T-helper 2 cell (primary cell): ENCODE measurements at places on chromosomes 7 and 10.

DNA sequence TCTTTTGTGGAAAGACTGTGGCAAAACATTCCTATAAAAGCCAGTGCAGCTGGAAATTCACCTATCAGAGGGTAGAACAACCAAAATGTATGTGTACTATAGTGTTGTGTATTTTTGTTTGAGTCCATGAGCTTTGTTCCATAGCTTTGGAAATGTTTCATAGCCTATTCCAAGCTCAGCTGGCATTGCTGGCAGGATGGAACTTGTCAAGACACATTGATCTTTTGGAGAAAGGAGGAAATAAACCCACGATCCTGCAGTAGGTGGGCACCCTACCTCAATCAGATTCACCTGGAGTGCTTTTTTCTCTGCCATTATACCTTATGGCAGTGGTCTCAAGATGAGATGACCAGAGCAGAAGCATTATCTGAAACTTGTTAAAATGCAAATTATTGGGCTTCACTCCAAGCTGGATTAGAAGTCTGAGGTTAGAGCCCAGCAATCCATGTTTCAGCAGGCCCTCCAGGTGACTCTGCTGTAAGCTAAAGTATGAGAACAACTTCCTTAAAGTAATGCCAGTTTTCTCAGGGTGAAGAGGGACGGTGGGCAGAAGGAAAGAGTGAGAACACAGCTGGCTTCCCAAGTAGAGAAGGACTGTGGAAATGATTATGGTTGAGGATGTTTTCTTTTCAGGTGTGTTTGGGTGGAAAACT lies 30.3 kb upstream of the CDK1 start:
- no peak for DNase-seq

DNA sequence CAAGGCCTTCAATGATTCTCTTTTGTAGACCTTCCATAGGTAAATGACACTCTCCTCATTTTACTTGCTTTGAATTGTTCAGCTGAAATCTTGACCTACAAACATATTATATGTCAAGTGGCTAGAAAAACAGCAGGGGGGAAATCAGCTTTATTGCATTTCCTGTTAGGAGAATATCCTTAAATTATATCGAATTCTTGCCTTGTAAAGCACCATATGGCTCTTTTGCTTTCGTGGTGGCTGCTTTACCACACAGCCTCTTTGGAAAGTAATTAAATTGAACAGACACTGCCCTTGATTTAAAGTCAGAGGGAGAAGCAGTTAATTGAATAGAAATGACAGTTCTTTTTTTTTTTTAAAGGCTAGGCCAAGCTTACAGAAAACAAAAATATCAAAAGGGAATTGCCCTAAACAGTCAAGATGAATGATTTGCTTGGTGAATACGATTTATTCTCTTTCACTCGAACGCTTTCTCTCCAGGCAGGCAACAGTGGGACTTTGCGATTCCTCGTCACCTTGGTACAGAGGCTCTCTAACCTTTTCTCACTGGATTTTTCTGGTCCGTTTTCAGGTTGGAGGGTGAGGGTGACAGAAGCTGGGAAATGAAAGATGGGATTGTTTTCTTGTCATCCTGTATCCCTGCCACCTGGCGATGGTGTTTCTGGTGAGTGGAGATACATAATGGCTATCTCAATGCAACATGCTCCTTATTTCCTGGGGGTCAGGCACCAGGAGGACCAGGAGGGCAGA lies 126.0 kb downstream of the GATA3 start:
- DNase-seq: no peak

- no peak for DNase-seq
Measured at GRCh38 chr10:75057680-75058079, 53.8 kb upstream of the SAMD8 start.

DNA sequence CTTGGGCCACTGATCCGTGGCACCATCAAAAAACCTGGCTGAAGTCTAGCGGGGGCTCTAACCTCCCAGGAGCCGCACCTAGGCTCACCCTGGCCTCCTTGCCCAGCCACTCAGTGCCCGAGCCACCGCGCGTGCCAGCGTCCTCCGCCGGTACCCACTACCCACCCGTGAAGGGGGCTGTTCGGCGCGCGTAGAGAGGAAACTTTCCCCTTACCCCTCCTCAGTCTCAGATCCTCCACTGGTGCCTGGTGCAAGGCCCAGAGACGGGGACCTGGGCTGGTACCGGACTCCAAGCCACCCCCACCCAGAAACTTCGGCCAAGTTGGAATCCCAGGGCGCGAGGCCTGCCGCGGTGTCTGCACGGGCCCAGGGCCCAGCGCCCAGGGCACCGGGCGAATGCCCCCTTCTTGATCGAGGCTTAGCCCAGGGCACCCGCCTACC lies 3.5 kb upstream of the EBF3 start:
- no peak for DNase-seq

DNA sequence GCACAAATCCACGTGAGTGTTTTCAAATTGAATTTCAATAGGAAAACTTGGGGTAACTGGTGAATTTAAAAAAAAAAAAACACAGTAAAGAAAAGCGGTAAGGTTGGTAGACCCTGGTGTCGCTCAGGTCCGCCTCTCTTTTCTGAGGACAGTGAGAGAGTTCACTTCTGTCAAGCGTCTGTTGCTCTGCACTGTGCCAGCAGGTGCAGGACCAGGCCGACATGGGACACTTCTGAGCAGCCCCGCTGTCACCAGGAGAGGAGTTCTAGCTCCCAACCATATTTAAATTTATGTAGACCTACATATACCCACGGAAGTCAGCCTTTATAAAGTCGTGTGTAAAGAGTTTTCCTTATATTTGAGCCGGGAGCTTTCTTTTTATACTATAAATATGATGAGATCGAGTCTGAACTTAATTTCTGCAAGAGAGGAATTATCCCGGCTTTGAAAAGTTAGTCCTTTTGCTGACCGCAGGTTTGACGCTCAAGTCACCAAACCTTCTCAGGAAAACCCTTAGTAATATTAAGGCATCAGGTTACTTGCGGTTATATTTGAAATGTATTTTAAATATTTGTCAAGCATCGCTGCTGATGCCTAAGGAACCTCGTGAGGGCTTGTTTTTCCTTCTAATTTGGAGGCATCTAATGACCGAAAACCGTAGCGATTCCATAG lies 531 bp downstream of the IKZF1 start:
- no peak for DNase-seq

DNA sequence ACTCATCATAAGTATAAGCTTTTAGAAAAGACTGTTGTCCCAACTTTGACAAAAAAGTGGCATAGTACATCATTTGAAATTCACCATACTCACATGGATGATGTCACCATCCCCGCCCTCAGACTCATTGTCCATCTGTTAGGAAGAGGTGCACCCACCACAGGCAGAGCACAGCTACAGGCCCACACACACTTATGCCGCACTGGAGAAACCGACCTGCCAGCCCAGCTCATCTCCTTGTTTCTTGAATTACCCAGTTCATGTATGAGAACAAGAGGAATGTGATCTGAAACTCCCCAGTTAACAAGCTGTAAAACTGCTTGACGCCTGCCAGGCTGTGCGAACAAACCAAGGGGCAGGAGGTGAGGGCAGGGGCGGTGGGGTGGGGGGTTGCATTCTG lies 312.0 kb downstream of the DPP6 start:
- DNase-seq: no peak

GRCh38 chr10:108544500-108545120 lies 1378.7 kb downstream of the XPNPEP1 start:
- DNase-seq: no peak

- no peak for DNase-seq
Measured at GRCh38 chr10:52316001-52316400, 1.9 kb downstream of the DKK1 start.

GRCh38 chr10:86331861-86332260 lies 34.7 kb downstream of the GRID1 start:
- no peak for DNase-seq

DNA sequence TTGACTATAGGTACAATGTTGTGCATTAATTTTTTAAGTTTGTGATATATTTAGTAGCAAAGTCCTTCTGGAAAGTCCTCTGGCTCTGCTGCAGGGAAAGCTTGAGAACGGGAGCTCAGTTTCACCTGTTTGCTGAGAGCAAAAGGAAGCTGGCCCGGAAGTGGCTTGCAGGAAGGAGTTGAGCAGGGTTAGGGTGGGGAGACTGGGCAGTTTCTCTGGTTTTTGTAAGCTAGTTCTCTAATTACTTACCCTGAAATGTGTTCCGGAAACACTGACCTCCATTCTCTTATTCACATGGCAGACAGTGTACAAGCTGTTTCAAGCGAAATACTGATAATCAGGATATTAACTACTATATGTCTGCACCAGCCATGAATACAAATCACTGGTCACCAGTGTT lies 22.3 kb downstream of the MAP3K8 start:
- no peak for DNase-seq
